ENCODE measurements at places on chromosomes 5 and 9.

GRCh38 chr5:59209758-59210359 is 627.0 kb downstream of the RAB3C start:
- DNase-seq, result no peak

GRCh38 chr5:77390221-77390620 is 101.9 kb downstream of the WDR41 start:
- DNase-seq, result no peak

DNA sequence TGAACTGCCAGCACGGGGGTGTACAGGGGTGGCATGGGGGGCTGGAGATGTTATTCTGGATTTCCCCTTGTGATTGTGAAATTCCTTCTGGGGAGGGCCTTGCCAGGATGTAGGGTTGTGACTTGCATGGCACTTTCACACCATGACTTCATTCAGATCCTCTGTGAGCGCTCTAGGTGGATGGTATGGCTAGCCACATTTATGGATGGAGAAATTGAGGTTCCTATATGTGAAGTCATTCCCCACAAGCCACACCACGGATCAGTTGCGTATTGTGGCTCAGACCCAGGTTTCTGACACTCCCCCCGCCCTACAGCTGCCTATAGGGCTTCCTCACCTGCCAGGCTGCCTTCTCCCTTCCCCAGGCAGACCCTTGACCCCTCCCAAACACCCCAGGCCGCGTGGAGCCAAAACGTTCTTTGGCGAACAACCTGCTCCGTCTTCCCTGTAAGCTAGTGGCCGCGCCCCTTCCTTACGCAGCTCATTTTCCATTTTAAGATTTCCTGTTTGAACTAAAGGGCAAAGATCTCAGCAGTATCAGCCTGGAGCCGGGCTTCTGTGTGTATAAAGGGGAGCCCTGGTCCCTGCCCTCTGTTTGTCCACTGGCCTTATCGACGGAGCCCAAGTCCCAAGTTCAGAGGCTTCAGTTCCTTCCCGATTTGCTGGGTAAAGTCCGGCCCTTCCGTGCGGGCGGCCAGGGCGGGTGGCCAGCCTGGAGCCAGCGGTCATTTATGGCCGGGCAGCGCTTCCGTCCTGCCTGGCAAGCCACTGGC is 97.8 kb upstream of the KLF4 start:
- no peak for DNase-seq

DNA sequence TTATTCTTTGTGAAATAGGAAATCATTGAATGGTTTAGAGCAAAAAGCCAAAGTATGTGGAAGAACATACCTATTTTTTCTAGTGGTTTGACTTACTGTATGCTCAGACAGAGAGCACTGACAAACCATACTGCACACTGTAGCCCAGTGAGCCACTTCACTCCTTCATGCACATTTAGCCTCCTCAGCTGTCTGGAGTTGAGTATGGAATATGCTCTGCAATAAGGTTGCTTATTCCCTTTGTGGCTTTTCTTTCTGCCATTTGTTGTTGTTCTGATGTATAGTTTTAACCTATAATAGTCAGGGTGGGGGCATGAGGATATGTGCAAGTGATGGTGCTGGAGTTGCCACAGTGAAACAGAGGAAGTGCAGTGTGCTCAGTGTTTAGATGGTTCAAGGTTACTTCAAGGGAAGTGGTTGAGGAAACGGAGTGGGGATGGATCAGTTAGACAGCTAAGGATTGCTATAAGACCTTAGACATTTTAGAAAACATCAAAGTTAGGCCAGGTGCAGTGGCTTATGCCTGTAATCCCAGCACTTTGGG is 100.7 kb downstream of the CDC42SE2 start:
- no peak for DNase-seq

DNA sequence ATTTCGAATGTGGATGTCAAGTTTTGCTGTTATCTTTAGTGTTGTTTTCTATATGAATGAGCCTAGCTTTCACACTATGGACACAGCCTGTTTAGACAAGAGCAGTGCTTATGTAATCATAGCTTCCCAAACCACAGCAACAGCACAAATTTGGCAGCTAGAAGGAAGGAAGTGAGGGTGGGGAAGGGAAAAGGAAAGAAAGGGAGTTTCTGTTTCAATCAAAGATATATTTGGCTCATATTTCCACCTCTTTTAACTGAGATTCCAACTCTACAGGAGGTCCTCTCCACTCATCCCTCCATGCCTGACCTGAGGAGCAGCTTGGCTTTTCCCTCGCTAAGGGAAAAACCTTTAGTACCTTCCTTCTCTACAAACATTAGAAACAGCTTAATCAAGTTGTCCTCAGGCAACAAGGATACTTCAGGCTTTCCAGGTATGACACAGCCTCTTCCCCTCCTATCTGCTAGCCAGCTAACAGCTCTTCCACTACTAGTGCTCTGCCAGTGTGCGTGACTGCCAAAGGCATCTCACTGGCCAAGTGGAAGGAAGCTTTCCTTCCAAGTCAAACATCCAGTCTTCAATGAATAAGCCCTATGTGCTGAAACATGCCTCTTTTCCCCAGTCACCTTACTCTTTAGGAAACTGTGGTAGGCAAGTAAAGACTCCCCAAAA is 268.6 kb upstream of the PTGER4 start:
- no peak for DNase-seq

DNA sequence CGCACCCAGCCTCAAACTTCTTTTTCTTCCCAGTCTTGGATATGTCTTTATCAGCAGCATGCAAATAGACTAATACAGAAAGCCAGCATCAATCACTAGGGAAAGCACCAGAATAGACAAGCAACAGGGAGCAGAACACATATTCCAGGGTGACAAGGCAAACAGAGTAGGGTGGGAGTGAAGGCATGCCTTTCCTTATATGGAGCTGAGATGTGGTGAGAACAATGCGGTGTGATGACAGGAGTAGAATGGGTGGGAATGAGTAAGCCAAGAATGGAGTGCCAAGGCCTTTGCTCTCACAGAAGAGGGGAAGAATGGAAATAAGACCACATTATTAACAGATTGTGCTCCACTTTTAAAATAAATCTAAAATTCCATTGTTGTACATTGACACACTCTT is 115.6 kb downstream of the CETN3 start:
- no peak for DNase-seq

GRCh38 chr9:109311286-109311685 is 9.6 kb downstream of the EPB41L4B start:
- no peak for DNase-seq

DNA sequence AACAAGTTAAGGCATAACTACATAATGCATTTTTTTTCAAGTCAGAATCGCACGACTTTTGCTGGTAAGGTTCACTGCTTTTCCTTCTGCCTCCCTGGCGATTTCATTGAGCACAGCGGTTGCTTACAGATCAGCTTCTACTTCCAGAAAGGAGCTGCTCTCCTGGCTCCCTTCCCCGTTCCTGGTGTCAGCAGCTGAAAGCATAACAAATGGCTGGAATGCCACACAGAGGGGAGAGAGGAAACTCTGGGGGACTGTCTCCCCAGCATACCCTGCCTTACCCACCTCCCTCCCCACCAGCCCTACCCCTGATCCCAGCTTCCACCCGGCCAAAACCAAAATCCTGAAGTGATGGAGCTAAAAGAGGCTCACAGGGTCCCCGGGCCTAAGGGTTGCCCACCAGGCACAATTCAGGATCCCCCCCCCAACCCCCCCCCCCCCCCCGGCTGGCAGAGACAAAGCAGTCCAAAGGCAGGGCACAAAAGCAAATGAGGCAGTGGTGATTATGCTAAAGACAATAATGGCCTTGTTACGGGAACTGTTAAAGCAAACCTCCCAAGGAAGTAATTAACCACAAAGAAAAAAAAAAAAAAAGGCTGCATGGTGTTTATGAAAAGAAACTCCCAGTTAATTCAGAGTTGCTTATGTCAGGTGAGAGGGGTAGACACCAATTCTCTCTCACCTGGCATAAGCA is 126.1 kb upstream of the WWC1 start:
- DNase-seq, result no peak

- DNase-seq, result no peak
These were observed 87.2 kb downstream of the KCNIP1 start for GRCh38 chr5:170591054-170591453.

- no peak for DNase-seq
These were observed 15.7 kb downstream of the RGS3 start for GRCh38 chr9:113479174-113479621.

DNA sequence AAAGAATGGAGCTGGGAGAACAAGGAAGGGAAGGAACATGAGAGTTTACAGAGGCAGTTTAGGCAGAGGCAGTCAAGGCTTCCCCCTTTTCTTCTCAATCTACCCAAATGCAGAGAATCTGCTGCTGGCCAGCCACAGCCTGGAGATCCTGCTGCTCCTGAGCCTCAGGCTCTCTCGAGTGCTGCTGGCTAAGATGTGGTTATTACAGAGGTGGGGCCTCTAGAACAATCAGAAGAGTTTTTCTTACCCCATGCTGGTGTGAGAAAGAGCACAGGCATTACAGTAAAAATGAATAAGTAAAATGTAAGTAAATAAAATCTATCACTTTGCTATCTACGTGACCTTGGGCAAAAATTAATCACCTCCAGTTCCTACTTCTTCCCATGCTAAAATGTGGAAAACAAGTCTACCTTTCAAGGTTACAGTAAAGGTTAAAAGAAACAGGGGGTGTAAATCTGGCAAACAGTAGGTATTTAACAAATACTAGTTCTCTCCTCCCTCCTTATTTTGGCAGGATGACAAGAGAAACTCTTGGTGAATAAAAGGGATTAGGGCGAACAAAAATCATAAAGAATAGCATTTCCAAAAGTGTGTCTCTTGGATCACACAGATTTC is 31.1 kb downstream of the FBXW11 start:
- no peak for DNase-seq

GRCh38 chr9:18274693-18275092 is 199.3 kb upstream of the ADAMTSL1 start:
- DNase-seq, result no peak

- no peak for DNase-seq
These were observed 13.7 kb upstream of the FAM120AOS start for GRCh38 chr9:93467062-93467416.

DNA sequence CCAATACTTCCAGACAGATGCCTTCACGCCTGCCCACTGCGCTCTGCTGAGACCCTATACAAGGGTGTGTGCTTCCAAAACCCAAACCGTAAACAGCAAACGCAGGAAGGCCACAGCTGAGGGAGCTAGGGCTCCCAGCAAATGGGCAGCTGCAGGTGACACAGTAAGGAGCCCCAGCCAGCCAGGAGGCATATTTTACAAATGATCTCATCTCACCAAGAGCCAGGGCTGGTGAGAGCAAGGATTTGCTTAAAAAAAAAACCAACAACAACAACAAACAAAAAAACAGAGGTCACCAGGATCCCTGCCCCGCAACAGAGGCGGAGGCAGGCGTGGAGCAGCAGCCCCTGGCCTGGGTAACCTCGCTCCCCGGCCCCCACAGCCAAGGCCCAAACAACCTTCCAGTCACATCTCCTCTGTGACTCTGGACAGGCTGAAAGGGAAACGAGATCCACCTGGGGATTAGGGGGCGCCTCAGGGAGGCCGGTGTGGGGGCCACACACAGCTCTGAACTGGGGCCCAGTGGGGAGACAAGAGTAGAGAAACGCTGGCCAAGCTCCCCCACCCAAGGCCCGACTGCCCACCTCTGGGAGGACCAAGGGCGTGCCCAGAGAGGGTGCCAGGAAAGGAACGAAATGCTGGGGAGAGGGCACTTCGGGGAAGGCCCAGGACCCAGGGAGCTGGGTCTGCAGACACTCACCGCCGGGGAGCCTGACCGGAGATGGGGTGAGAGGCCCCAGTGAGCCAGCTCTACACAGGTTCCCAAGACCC is 3.3 kb downstream of the NACC2 start:
- DNase-seq, result no peak

- no peak for DNase-seq
These were observed 174.5 kb upstream of the KLF9 start for GRCh38 chr9:70588999-70589398.

GRCh38 chr5:33146881-33147280 is 293.9 kb upstream of the TARS1 start:
- DNase-seq, result no peak

GRCh38 chr5:43572357-43572756 is 15.5 kb upstream of the PAIP1 start:
- no peak for DNase-seq

DNA sequence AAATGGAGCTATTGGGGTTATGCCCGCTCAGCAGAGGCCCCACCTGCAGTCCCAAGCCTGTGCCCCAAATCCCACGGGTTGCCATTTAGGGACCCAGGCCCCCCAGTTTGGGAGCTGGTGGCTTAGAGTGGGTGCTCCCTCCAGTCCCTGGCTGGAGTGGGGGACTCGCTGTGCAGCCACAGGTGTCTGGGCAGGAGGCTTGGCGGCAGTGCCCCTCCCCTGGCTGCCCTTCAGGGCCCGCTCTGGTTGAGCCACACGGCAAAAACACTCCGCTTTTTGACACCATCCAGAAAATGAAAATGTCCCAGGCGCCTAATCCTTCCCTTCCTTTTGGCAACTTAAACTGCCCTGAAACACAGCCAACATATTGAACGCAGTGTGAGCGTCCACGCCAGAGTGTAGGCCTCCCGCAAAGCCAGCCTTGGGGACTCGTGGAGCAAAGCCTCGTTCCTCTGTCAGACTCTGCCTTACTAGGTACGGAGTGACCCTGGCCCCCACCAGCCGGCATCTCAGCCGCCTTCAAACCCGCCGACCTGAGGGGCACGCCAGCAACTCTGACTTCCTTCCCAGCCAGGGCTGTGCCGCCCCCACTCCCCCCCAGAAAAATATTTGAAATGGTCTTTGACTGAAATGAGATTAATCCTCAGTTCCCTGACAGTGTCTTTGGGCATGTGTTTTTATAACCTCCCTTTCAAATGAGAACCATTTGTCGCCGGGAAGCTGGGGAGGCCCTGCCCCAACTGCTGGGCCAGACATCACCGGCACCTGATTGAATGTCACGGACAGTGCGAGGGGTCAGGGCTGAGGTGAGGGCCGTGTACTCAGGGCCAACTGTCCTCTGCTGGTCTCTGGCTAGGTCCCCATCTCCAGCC is 98.5 kb upstream of the LMX1B start:
- no peak for DNase-seq

GRCh38 chr5:150266871-150267291 is 22.7 kb downstream of the CAMK2A start:
- DNase-seq, result no peak

DNA sequence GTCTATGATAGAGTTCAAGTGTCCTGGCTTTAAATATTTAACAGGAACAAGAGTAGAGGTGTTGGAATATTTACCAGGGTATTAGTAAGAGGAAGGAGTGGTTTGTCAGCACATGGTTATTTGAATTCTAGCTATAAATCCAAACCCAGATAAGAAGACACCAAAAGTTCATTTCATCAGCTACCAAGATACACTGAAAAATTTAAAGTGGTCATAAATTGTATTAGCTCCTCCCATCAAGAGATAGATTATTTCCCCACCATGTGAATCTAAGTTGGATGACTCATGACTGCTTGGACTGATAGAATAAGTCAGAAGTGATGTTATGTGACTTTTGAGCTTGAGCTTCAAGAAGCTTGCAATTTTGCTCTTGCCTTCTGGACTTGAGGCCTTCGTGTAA is 72.1 kb upstream of the GRAMD2B start:
- DNase-seq, result no peak
